T-cell (primary cell): ENCODE measurements at places on chromosomes 11 and 22. TPM values are rescaled to one million over a fixed set of nuclear protein-coding genes. Genes with fewer than 3 reads are reported as not detected.

The C11orf97 gene
- not detected for total RNA-seq

The CTTN gene
- total RNA-seq: 1.8 TPM

The CCDC81 gene
- total RNA-seq: 1.3 TPM

The MICAL3 gene
- total RNA-seq: 37.5 TPM

The B4GALNT4 gene
- total RNA-seq: 5.6 TPM

The DEUP1 gene
- total RNA-seq: not detected

The WEE1 gene
- 4.5 TPM for total RNA-seq

The SYNGR1 gene
- total RNA-seq: 1.6 TPM

The INS gene
- total RNA-seq: 0.53 TPM

The GAL3ST1 gene
- 1.5 TPM for total RNA-seq

The PPP6R3 gene
- total RNA-seq: 106 TPM

The WNT7B gene
- total RNA-seq: not detected

The MYEOV gene
- not detected for total RNA-seq

The SYT7 gene
- total RNA-seq: not detected

The CDC42BPG gene
- total RNA-seq: 7.8 TPM

The GRK3 gene
- 3.6 TPM for total RNA-seq

The SLC22A24 gene
- not detected for total RNA-seq

The TESMIN gene
- total RNA-seq: 9.1 TPM

The RCOR2 gene
- not detected for total RNA-seq

The FADS2 gene
- 20.9 TPM for total RNA-seq

The KCNJ1 gene
- total RNA-seq: not detected

The CNIH2 gene
- 2.7 TPM for total RNA-seq

The FAM227A gene
- 0.06 TPM for total RNA-seq

The KBTBD4 gene
- total RNA-seq: 23.6 TPM

The SCGB1A1 gene
- not detected for total RNA-seq
